ENCODE measurements at places on chromosomes 11 and 22.
A peak's percentile ranks its signal among the peaks of the same experiment; 100 is the strongest.

GRCh38 chr22:23389271-23390071 lies 190.6 kb downstream of the IGLL1 start:
- no peak for DNase-seq

DNA sequence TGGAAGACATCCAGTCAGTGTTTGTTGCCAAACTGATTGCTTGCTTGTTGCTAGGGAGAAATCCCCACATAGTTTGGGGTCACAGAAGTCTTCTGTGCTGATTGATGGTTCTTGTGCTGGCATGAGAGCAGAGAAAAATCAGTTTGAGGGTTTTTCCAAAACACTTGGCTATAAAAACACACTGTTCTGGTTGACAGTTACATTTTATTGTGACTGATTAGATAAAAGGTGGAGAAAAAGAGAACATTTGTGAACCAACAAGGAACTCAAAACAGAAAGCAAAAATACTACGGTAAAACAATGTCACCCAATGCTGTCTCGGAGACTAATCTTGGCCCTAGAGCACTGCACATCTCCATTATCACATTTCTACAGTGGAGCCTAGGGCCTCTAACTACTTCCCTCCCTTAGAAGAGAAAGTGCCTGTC lies 14.4 kb upstream of the EIF4G2 start:
- DNase-seq, result no peak

DNA sequence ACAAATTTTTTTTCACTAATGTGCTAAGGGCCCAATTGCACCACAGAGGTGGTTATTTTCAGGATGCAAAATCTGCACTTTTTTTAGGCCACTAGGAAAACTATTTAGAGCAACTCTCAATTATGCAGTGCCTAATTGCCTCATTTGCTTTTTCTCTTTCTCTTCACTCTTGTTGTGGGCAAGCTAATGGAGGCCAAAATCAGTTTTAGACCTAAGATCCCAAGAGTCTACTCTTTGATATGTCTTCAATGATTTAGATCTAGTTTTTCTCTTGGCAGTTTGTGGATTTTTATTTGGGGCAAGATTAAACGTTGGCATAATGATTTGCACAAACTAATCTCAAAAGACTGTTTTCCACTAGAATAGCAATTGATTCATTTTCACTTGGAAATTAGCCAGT lies 1996.9 kb downstream of the LRRC4C start:
- DNase-seq, result no peak

GRCh38 chr22:25930788-25931310 lies 188.9 kb downstream of the MYO18B start:
- no peak for DNase-seq

DNA sequence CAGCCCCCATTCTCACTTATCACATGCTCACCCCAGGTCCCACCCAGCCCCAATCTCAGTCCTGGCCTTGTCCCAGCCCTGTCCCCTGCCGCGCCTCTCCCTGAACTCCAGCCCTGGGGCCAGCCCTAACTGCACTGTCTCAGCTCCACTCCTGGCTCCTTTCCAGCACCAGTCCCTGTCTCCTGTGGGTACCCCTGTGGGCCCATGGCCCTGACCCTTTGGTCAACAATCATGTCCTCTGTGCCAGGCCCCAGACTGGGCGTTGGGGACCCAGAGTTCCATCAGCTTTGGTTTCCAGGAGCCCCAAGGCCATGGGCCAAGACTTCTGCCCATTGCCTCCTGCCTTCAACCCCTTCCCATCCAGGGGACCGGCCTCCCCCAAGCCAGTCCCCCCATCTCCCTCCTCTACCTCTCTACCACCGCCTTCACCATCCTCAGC lies 757 bp downstream of the SPI1 start:
- no peak for DNase-seq

DNA sequence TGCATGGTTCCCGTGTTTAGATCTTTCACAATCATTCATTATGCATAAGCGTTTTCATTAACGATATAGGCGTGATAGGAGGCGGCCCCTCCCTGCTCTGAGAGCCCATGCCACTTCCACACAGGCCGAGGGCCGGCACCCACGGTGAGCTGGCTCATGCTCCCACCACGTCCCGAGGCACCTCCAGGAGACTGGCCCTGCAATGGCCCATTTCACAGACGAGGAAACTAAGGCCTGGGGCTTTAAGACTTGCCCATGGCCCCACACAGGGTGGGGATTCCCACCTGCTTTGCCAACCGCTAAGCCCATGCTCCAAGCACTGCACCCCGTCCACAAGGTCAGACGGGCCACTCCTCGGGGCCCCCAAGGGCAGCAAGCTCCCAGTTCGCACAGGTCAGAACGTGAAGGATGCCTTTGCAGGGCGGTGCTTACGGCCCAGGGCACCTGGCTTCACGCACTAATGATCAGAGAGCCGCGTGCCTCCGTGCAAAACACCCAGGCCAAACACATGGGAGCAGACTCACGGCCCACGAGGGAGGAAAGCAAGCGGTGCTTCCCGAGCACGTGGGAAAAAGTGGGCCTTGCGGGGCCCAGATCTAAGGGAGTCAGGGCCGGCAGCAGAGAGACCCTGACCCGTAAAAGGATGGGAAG lies 8.3 kb downstream of the OSBPL5 start:
- no peak for DNase-seq

- peak; percentile 37 for DNase-seq
Observed at GRCh38 chr11:122036018-122036417, 80.0 kb downstream of the BLID start.

DNA sequence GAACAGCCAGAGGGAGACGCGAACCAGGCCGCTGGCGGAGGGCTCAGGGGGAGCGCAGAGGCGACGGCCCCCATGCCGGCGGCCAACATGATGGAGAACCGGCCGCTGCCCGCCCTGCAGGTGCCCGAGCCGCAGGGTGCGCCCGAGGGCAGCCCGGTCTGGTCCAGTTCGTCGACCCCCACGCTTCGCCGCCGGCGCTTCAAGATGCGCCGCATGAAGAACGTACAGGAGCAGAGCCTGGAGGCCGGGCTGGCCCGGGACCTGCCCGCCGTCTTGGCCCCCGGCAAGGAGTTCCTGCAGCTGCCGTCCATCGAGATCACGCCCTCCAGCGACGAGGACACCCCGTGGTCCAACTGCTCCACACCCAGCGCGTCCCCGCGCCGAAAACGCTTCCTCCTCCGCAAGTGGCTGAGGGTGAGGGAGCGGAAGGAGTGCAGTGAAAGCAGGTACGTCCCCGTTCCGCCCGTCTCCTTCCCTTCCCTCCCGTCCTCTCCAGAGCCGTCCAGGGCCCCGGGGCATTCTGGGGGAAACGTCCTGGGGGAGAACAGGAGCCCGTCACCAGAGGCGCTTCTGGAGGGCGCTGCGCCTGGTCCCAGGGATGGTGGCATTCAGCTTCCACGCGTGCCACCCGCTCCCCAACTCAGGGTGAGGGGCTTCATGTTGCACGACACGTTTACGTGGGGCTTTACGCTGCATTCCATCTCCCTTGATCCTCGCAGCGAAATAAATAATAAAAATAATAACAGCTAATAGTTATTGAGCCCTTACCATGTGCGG lies 840 bp downstream of the GRAMD1B start:
- no peak for DNase-seq

DNA sequence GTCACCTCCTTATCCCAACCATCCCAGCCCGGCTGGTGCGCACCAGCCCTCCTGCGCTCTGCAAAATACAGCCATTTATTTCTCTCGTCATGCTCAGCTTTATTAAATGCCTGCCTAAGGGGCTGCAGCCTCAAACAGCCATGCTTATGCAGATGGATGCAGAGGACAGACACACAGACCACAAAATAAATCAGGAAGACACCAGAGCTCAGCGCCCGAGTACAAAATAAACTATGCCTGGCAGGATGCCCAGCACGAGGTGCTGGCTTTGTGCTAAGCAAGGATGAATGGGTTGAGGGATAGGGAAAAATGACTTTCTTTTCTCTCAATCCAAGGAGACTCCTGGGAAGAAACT lies 70.5 kb downstream of the RPUSD4 start:
- peak; percentile 74 for DNase-seq

DNA sequence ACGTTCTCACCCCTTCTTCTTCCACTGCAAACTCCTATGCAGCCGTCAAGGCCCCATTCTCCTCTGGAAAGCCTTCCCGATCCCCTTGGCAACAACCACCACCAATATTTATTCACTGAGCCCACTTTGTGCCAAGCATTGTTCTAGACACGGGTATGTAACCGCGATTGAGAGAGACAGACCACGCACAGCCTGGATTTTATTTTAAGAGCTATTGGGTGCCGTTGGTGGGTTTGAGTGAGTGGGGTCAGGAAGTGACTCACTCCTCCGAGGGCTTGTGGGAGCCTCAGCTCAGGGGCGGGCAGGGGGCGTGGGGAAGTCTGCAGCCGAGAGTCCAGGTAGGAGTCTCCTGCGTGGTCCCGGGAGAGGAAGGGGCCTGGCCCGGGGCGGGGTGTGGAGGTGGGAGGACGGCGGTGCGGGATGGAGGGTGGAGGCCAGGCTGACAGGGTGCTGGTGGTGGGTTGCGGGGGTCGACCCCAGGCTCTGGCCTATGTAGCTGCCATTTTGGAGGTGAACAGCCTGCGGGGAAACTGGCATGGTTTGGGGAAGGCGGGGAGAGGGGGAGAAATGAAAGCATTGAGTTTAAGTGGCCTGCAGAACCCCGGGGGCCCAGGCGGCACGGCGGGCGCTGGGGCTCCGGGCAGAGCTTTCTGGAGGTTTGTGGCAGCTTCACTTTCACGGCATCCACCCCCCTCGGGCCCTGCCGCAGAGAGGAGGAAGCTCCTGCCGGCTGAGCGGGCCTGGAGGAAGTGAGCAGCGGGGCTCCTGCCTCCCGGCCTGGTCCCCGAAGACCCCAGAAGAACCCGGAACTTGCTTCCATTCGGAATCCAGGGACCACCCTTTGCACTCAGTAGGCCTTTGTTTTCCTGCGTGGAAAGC lies 547 bp downstream of the PARVG start:
- DNase-seq, result no peak

- DNase-seq, result no peak
Observed at GRCh38 chr22:37309211-37310074, 27.1 kb downstream of the CYTH4 start.

DNA sequence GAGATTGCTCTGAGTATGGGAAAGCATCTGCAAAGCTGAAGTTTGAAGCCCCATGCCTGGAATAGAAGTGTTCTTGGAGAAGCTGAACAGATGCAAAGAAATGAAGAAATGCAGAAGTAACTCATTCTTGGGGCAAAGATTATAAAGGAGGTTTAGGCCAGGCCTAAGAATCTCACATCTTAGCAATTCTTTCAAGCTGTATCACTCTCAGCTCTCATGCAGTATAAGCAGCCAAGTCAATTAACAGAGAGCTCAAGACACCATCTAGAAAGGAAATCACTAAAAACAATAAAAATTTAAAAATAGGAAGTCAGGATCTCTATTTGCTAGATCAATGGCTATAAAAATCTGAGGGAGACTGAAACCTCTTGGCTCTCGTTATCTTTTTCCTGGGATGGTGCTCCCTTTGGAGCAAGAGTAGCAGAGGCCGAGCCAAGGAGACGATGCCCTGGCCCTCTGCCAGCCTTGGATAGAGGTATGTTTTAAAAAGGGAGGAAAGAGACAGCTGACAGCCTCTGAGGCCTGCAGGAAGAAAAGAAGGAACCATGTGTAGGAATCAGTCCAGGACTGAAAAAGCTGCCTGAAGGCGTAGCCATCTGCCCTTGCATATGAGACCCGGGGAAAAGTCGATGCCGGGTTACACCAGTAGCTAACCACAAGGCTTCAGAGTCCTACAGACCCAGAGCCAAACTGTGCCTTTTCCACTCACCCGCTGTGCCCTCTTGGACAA lies 229.8 kb downstream of the BLID start:
- peak; percentile 8 for DNase-seq

- DNase-seq, result no peak
Observed at GRCh38 chr11:63042596-63042995, 27.0 kb upstream of the SLC22A8 start.

DNA sequence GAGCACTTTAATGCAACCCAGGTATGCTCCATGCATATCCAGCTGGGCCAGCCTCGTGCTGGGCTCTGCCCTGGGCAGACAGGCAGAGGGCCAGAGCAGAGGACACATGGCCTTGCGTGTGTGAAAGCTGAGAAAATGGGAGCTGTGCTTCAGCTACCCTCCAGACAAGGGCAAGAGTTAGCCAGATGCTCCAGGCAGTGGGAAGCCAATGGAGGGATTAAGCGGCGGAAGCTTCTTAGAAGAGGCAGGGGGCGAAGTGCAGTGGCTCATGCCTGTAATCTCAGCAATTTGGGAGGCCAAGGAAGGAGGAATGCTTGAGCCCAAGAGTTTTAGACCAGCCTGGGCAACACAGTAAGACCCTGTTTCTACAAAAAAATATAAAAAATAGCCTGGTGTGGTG lies 9.8 kb upstream of the ARHGEF17 start:
- no peak for DNase-seq

- DNase-seq, result no peak
Observed at GRCh38 chr11:120527111-120527761, 15.7 kb downstream of the GRIK4 start.

DNA sequence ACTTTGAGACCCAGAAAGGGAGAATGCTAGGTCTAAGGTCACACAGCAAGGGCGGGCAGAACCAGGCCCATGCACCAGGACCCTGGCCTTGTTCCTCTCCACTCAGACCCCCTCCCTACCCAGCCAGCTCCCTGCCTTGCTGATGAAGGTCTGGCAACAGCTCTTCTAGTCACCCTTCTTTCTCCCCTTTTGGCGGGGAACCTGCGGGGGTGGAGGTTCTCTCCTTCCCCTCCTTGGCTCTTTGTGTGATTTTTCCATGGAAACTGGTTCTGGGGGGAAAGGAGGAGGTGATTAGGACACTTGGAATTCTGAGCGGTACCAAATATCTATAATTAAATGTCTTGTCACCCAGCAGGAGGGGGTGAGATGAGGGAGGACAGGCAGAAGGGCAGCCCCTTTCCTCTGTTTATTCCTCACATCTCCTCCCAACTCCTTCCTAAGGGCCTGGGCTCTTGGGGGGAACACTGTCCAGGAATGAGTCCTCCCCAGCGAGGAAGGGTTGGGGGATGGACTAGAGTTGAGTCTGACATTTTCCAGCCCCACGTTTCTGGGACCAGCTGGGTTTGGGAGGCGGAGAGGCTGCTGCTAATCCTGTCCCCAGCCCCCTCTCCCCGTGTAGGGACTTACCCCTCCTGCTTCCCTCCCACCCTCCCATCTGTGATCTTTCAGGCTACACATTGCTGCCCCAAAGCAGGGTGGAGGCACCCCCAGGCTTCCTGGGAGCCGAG lies 7.4 kb downstream of the ARHGEF17 start:
- DNase-seq, result no peak

GRCh38 chr11:125141686-125142535 lies 22.6 kb upstream of the PKNOX2 start:
- DNase-seq, result no peak

GRCh38 chr11:39249566-39250365 lies 2209.7 kb downstream of the LRRC4C start:
- DNase-seq, result no peak

DNA sequence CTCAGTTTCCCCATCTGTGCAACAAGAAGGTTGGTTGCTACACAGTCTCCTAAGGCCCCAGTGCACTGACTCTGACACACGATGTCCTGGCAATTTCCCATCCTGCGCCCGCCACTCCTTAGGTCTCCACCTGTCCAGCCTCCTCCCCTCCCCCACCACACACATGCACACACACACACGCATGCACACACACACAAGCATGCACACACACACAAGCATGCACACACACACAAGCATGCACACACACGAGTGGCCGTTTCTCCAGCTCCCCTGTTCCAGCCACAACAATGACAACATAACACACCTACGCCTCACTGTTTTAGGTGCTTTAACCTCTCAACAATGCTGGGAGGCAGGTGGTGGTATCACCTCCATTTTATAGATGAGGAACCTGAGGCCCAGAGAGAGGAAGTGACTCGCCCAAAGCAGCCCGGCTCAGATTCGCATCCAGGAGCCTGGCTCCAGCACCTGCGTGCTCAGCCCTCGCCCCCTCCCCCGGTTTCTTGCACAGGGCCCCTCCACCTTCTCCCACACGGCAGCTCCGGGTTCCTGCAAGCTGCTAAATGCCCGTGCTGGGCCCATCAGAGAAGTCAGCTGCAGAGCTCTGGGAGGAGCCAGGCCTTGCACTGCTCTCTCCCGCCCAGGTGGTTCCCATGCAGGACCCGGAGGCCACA lies 13.0 kb downstream of the CYTH4 start:
- no peak for DNase-seq
